ENCODE measurements at places on chromosomes 5 and 9.

DNA sequence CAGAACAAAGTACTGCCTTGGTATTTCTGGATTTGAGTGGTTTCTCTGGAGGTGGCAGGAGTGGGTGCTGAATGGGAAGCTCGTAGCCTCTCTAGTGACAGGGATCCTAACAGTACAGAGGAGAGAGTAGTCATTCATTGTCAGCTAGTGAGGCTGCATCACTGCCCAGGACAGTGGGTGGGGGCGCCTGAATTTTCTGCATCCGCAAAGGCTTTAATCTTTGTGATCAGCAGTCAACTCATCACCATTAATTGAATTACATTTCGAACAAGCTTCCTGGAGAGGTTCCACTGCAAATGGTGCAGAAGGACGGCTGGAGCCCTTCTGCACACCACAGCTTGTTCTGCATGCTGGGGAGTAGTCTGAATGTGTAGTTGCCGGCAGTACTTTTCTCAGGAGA, 77.5 kb downstream of the HSPA4 start:
- DNase-seq, result no peak

- no peak for DNase-seq
Observed at GRCh38 chr5:17239953-17240352, 22.5 kb downstream of the BASP1 start.

- no peak for DNase-seq
Observed at GRCh38 chr5:87242242-87242641, 25.4 kb upstream of the RASA1 start.

- no peak for DNase-seq
Observed at GRCh38 chr5:132364319-132364718, 5.2 kb upstream of the SLC22A5 start.

GRCh38 chr5:57316798-57317327, 143.0 kb downstream of the GPBP1 start:
- DNase-seq, result no peak

GRCh38 chr5:125338440-125339174, 592.2 kb upstream of the ZNF608 start:
- no peak for DNase-seq

DNA sequence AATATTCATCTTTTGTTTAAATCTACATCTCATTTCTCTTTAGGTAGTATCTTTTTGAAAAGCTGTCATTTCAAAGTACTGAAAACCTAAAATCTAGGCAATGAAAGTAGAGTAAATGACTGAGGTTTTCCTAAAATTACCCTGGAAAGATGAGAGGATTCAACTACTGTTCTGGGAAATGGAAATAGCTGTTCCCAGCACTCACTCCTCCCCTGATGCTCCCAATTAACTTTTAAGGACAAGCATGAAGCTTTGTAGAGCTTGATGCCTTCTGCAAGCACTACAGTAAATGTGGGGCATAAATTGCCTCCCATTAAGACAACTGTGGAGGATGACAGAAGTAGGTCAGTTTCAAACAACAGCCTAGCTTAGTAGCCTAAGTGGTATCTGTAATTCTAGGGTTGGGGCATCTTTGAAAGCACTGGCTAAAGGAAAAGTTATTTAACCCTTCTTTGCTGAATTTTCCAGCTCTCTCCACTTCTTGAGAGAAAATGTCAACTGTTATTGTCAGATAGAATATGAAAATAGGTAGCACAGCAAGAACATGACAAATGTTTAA, 100.2 kb upstream of the GNA14 start:
- DNase-seq, result no peak

GRCh38 chr9:76603448-76603895, 144.5 kb downstream of the GCNT1 start:
- no peak for DNase-seq

DNA sequence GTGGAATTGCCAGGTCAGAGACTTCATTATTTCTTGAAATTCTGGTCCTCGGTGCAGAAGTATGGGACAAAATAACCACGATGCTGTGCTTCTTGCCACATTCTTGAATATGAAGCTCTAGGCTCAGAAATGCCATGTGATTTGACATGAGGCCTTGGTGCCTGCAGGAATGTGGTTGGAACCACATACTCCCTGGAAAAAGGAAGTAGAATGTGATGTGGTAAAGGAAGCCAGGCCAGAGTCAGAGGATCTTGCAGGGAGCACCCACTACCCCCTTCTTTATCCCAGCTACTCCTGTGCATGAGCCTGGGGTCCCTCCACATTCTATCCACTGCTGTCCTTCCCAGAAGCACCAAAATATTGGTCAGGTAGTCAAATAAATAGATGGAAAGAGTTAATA, 80.9 kb downstream of the FOXD1 start:
- no peak for DNase-seq

DNA sequence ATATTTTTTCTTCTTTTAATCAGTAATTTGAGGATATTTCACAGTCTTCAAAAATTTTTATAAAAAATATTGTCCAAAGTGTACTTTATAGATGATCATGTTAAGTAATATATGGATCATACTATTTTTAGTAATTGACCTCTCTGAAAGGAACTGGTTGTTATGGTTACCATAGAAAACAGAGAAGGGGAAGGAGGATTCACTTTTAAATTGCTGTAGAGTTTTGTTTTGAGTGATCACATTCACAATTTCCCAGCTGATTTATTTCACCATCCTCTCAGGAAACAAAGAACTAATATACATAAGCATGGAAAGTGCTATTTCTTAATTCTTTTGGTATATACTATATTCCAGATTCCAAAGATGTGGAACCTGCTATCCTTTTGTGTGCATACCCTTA, 56.5 kb upstream of the NREP start:
- no peak for DNase-seq

DNA sequence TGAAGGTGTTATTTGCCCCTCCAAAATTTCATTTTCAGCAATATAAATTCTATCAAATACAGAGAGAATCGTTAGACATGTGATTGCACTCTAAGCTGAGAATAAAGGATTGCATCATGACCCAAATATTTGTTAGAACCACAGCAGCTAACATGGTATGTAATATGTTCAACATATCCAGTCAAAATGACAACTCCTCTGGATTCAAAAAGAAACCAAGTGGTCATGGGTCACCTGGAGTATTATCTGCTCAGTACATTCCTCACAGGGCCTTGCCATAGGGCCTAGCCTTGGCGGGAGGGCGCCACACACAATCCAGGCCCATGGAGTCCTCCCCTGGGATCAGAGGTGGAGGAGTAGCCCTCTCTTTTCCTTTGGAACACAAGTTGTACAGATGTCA, 179.2 kb downstream of the HSD17B3 start:
- DNase-seq, result no peak

GRCh38 chr9:26551971-26552370, 340.6 kb downstream of the CAAP1 start:
- no peak for DNase-seq

DNA sequence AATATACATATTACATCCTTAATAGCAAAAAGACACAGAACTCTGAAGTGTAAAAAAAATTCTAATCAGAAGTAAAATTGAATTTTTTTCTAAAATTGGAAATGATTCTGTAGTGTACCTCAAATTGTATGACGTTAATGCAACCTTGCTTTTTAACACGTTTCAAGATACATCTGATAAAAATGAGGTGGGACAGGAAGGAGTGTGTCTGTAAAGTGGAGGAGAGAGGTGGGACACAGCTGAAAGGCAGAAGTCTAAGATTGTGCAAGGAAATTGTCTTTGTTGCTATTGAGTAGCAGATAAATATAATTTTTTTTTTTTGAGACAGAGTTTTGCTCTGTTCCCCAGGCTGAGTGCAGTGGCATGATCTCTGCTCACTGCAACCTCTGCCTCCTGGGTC, 15.7 kb upstream of the SNX30 start:
- no peak for DNase-seq

DNA sequence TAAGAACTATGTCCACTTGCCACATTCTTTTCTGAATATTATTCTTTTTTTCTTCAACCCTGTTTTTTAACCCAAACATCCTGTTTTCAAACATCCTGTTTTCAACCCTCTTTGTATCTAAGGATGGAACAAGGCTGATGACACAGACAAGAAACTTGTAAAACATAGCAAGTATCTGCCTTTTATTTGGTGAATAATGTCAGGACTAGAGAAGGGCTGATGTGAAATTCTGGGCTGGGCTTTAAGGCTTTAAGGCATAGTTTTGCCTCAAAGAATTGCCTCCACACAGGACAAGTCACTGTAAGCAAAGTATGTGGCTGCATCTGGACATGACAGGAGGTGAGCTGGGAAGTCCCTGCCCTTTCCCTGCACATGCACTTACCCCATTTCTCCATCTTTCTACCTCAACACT, 42.5 kb upstream of the RIC1 start:
- DNase-seq, result no peak

DNA sequence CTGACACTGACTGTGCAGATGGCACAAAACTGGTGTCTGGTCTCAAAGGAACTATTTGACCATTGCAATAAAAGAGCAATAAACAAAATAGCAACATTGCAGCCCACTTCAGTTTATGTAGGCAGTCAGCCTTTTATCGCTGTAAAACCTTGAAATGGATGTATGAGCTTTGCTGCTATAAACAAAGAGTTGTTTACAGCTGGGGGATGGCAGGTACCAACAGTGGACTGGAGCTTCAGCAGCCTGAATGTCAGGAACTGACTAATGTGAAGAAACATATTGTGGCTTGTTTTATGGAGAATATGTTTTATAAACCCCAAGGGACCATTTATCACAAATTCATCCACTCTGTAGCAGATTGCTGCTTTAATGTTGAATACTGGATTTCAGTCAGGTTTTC, 78.0 kb downstream of the PTPRD start:
- no peak for DNase-seq

- no peak for DNase-seq
Observed at GRCh38 chr9:127183814-127184582, 61.6 kb upstream of the ANGPTL2 start.

GRCh38 chr5:96772111-96772510, 35.6 kb downstream of the ERAP1 start:
- no peak for DNase-seq

GRCh38 chr9:108469654-108470053, 386.1 kb downstream of the ACTL7B start:
- DNase-seq, result no peak

DNA sequence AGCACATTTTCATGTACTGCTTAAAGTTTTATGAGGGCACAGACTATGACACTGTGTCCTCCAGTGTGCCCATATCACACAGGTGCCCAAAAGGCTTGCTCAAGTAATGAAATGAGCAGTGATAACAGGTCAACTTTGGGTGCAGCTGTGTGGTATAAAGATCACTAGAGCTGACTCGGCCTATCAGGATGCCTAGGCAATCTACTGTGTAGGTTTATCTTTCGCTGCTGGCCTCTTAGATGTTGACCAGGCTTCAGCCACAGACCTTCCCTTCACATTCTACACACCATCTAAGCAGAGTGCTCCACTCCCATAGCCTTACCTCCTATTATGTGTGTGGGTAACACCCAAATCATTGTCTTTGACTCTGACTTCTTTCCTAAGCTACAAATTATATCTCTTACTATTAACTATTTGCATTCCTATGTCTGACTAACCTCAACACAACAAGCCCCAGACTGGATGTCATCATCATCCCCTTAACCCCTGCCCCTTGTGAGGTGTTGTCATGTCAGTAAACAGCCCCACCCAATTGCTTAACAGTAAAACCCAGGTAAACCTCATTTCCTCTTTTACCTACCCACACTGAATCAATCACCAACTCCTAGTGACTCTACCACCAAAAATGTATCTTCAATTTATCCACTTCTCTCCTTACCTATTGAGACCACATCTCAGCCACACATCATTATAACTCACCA, 2.5 kb downstream of the SREK1IP1 start:
- no peak for DNase-seq

DNA sequence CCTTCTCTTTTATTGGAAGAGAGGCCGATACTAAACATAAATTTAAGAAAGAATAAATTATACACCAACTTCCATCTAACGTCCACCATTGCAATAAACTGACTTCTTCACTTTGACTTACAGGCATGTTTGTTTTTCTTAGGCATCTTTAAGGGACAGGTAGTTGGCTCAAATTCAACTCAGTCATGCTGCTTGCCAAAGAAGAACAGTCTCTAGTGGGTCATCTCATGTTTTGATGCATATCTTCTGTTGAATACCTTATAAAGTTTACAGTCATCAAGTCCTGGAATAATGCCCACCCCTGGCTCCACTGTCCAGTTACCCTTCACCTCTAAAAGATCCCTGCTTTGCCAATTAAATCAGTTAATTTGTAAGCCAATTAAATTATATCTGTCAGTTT, 328.2 kb upstream of the GRAMD2B start:
- DNase-seq, result no peak

DNA sequence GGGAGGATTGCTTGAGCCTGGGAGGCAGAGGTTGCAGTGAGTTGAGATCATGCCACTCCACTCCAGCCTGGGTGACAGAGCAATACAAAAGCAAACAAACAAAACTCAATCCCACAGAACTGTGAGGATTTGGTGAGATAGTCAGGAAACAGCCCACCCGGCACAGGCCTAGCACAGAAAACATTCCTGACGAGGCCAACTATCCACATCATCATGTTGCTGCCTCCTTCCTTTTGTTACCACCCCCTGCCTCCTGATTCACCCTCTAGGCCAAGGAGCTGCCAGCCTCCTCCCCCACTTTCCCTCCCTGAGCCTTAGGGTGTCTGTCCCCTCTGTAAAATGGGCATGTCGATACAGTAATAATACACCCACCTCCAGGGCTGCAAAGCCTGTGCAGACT, 39.0 kb downstream of the STK10 start:
- no peak for DNase-seq

DNA sequence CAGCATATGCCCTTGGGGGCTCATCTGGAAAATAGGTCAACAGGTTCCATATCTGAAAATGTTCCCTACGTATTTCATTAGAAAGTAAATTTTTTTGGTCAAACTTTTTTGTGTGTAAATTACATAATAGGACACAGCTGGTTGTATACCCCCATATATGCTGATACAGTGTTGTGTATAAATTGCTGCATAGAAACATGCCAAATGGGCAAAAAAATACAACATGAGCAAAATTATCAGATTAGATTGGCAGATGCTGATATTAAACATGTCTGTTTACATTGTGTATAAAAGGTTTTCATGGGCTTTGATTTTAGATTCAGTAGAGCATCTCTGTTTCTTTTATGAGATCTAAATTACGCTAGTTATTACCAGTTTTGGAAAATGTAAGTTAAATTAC, 2223.0 kb downstream of the MAT2B start:
- DNase-seq, result no peak

DNA sequence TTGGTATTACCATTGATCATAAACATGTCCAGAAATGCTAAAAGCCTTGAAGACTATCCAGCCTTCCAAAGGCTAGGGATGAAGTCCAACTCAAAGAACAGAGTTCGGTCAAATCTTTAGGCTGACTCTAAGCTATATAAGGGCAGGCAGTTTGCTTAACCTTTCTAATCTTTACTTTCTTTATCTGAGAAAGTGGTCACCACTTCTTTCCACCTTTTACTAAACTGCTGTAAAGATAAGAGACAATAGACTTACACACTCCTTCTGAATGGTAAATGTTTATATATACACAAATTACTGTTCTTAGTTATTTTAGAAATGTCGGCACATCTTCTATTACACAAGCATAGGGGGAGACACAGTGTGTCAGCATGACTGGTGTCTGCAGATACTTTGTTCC, 100.4 kb downstream of the NREP start:
- no peak for DNase-seq
